AG08395 (cell line): ENCODE measurements at places on chromosomes 1 and 21.

DNA sequence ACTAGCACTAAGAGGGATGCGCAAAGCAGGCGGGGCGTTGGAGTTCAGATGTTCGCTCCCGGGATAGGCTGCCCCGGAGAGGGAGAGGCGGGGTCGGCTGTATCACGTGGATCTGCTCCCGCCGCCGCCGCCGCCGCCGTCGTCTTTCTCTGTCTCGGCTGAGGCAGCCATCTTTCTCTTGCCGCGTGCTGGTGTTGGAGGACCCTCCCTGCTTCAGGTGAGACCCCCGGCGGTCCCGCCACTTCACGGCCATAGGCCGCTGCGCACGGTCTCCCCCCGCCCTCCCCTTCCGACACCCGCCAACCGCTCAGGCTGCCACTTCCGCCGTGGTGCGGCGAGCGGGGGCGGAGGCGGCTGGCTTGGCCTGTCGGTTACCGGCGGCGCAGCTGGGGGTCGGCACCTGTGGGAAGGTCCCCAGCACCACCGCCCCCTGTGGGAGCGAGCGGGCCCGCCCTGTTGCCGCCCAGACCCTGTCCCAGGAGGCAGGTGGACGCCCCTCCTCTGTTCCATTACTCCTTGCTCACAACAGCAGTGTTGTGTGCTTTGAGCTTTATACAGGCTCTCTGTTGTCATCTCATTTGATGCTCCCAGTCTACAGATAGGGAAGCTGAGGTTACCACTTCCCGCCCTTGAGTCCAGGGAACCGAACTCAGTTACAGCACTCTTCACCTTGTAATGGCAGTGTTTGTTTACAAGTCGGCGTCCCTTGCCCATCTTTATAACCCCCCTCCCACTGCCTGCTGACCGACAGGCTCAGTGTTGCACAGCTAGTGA lies at the start of gene BTF3L4:
Gene BTF3L4, plus strand, starts transcription at position 133 of the 774 bp plus-strand sequence. CDS start 3,553 bp downstream, outside the sequence.
- DNase-seq, result peak; percentile 91

DNA sequence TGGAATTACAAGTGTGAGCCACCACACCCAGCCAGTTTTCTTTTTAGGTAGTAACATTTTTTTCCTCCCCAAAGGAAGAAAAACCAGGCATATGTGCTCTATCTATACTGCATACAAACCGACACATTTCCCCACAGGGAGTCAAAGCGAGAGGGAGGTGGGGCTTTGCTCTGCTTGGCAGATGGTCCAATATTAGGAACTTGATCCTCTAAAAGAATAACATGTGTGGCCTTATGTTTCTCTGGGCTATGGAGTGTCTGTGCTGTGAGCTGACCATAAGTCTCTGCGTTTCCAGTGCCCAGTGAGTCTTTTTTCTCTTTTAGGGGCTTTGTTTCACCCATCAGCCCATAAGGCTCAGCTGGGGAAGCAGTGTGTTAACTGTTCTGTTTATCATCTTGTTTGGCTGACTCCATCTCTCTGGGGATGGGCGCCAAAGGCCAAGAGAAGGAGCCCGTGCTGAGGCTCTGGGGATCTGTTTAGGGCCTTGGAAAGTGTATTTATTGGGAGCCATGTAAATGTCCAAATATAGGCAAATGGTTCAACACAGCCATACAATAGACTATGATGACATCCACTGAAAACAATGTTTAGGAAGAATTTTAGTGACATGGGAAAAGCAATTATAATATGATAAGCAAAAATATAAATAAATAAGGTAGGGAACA lies 20.2 kb downstream of the LMOD1 start:
- no peak for DNase-seq

DNA sequence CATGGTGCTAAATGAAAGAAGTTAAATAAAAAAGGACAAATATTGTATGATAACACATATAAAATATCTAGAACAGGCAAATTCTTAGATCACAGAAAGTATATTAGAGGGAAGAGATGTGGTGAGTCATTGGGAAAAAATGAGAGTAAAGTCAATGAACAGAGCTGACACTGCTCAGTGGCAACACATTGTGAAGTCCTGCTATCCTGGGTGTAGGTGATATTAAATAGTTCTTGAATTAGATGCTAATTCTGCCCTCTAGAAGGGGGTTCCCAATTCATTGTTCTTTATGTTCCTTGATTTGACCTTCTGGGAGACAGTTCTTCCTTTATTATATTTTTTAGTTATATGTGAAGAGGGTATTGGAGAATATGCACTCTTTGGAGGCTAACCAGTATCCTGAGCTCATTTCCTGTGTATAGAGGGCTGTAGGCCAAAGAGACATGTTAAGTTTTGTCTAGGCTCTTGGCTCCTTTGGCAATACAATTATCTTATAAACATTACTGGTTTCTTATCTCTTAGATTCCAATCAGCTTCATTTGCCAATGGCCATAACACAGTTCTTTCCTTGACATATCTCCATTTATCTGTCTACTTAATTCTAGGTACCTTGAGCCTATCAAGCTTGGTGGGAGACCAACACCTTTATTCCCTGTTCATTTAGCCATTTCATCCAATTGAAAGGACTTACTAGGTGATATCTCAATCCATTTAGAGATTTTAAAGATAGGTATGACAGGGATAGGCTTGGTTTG lies 6.6 kb upstream of the SLC35A3 start:
- DNase-seq, result peak; percentile 56

- peak; percentile 86 for DNase-seq
These were observed 183.1 kb upstream of the IVNS1ABP start for GRCh38 chr1:185500001-185500626.

DNA sequence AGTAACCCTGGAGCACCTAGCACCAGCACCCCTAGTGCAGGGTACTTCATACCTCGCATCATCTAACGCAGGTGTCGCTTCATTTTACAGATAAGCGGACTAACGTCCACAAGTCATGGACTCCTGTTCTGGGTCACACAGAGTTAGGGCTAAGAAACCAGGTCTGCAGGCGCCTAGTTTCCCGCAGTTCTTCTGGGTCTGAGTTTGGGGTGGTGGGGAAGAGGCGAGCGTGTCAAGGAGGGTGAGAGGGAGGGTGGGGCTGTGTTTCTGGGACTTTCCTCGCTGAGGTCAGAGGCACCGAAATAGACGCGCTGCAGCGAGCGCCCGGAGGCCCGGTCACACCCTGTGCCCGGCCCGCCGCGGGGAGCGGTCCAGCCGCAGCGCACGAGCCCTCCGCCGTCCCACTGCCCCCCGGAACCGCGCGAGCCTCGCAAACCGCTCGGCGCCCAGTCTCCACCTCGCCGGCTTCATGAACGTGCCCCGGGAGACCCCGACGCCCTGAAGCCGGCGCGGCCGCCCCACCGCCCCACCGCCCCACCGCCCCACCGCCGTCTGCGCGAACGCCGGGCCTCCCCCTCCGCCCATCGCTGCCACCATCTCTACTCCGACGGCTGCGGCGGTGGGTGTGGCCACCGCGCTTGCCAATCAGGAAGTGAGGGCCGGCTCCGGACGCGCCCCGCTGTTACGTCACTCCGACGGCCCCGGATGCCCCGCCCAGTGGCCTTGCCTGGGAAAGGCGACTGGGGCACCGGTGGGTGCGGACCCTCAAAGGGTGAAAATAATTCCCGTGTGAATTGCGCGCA lies 12.3 kb downstream of the IFI6 start:
- peak; percentile 88 for DNase-seq

DNA sequence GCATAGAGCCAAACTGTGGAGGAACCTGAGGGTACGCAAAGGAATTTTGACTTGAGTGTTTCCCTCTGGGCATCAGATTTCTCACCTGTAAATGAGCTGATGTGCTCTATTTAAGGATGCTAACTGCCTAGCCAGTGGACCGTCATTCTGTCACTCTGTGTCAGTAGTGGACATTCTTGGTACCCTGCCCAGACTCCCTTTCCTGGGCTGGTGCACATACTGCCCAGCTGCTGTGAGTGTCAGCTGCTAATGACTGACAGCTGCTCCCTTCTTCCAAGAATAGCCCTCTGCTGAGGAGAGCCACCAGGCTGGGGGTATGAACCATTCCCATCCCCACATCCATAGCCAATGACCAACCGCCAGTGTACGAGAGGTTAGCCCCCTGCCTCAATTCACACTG lies 193.1 kb upstream of the DAB1 start:
- no peak for DNase-seq

DNA sequence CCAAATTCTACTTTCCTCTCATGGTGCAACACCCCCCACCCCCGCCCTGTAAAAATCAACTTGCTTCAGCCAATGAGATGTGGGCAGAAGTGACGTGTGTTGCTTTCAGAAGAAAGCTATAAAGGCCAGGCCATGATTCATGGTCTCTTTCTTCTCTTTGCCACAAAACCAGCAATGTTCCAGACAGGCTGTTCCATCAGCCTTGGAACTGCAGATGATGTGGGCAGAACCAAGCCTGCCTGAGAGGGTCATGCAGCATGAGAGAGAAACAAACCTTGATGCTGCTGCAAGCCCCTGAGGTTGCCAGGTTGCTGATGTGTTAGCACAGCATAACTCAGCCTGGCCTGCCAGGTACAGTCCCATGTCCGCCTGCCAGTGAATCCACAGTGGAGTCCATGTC lies 41.8 kb downstream of the MIS18A start:
- no peak for DNase-seq

GRCh38 chr1:63845346-63845745 lies 71.5 kb downstream of the ROR1 start:
- no peak for DNase-seq

DNA sequence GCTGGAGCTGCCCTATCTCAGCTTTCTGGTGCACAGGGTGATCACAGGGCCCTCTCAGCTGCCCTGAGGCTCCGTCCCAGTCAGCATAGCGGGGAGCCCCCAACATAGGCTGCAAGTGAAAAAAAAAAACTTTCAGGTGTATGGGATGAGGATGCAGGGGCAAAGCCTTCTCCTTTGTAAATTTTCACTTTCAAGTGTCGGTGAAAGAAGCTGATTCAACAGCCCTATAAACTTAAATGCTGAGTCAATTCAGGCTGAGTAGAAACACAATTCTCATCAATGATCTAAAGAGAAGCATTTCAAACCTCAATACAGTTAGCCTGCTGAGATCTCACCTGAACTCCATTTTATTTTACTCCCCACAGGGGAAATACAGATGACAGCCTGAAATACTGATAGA lies 171.2 kb downstream of the SEC16B start:
- DNase-seq, result no peak

DNA sequence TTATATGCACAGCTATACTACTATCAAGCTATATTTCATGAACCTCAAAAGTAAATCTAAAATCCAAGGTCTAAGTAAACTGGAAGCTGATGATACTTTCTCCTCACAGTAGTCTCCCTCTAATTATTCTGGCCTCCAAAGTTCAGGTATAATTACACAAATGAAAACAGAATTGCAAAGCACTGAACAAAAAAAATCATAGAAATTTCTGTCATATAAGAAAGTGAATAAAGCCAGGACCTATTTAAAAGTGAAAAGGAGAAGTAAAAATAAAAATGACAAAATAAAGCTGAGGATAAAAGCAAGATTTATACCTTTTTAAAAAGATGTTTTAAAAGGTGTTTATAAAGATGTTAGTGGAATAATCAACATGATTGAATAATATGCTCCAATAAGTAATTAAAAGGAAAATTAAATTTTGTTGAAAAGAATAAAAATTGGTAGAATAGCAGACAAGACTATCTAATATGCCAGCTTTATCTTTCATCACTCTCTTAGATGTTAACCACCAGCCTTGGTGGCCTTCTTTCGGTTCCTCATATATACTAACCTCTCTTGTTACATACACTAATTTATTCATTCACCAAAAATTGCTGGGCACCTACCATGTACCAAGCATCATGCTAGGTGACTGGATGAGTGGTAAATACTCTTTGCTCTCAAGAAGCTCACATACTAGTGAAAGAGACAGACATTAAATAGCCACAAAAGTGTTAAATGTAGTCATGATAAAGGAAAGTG lies 25.1 kb downstream of the SHCBP1L start:
- DNase-seq, result no peak

DNA sequence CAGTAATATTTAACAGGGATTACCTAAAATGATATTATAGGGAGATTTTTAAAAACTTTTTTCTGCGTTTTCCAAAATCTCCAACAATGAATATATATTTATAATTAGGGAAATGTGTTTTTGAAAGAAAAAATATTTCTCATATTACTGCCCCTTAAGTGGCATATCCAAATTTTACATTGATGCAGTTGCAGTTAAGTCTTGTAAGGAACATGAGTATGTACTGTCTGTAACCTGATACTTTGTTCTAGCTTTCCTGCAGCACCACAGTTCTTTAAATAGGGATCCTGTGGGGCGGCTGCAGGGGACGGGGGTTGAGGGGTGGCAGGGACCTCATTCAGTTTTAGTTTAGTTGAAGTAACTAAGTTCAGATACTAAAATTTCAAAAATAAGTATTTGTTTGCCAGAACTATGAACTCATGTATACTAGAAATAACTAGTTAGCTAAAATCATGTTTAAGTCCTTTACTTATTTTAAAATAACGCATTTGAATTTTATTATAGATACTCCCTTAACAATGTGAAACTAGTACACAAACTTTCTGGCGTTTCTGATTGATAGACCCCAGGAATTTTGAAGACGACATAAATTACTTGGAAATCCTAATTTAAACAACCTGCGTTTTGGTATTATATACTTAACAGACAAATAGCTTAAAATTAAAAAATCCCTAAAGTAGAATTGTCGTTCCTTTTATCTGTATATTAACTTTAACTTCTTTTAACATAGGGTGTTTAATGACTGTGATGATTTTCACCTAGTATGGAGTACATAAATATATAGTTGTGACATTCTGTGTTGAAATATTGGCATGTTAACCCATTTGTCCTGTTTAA lies 639 bp upstream of the DNAJB4 start:
- DNase-seq, result peak; percentile 45

- DNase-seq, result no peak
These were observed at the start of gene MYOG for GRCh38 chr1:203085528-203086406. Gene MYOG (minus strand): TSS chr1:203086012. CDS start chr1:203085961, 51 bp downstream.

- no peak for DNase-seq
These were observed 15.0 kb upstream of the ID3 start for GRCh38 chr1:23574265-23574754.

DNA sequence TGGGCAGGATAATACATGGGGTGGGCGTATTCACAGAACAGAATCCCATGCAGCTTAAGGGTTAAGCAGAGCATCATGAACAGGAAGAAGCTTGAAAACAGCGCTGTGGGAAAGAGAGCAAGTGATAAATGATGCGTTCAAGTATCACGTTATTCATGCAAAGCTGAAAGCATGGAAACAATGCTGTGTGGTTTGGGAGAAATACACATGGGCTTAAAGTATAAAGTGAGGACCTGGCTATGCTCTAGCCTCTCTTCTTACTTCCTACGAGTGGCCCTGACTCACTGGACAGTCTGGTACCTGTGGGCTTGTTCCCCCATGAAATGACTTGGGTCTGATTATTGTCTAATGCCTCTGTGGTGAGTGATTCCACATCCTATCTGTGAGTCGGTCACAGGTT lies 25.7 kb downstream of the TMPRSS2 start:
- peak; percentile 36 for DNase-seq

- DNase-seq, result no peak
These were observed 3.8 kb downstream of the C1orf35 start for GRCh38 chr1:228099331-228099732.

DNA sequence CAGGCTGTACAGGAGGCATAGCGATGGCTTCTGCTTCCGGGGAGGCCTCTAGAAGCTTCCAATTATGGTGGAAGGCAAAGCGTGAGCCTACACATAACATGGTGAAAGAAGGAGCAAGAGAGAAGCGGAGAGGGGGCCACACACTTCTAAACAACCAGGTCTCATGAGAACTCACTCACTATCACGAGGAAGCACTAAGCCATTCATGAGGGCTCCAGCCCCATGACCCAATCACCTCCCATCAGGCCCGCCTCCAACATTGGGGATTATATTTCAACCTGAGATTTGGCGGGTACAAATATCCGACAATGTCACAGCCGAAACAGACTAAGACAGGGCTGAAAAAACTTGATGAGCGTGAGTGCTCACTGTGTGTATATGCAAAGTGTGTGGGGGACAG lies 89.3 kb upstream of the CNIH3 start:
- DNase-seq, result no peak
